ENCODE measurements at places on chromosomes 2 and 18.

GRCh38 chr2:150410809-150411208 lies 76.7 kb downstream of the RND3 start:
- no peak for DNase-seq

DNA sequence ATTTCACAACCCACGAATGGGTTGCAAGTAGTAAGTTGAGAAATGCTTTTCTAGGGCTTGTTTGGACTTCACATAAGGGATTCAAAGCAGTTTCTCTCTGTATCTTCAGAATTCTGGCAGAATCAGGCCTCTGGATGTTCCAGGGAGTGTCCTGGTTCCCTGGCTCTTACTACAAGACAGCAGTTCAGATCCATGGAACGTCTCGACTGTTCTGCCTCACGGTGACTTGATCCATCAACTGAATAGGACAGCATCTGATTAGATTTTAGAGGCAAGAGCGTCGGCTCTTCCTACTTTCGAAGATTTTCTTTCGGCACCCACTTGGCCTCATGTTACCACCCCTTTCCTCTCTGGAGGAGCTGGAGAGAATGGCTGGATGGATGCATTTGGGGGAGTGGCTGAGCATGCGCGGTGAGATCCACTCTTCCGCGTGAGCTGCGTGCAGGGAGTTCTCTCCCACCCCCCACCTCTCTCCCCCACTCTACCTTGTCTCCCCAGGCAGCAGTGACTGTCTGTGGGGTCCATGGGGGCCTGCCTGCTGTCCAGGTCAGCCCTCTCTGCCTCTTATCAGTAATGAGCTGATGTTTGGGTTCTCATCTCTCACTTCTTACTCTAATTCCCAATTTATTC lies 132.5 kb downstream of the VAPA start:
- no peak for DNase-seq

DNA sequence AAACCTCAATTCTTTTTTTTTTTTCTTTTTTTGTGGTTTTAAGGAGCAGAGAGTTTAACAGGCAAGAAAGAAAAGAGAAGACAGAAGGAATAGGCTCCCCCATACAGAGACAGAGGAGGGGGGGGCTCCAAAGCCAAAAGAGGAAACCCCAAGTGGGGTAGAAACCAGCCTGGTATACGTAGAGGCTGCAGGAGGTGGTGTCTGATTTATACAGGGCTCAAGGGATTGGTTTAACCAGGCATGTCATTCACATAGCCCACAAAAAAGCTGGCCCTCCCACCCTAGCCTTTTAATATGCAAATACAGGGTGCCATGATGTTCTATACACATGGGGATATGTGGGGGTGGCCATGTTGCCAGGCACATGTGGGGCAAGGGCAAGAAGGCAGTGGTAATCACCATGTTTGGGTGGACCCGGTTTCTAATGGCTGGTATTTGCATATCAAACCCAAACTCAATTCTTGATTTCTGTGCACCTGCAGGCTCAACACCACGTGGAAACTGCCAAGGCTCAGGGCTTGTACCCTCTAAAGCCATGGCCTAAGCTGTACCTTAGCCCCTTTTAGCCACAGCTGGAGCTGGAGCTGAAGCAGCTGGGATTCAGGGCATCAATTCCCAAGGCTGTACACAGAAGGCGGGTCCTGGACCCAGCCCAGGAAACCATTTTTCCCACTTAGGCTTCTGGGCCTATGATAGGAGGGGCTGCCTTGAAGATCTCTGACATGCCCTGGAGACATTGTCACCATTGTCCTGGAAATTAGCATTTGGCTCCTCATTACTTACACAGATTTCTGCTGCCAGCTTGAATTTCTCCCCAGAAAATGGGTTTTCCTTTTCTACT lies 170.3 kb downstream of the MAIP1 start:
- no peak for DNase-seq

GRCh38 chr2:143087033-143087432 lies 42.2 kb upstream of the ARHGAP15 start:
- no peak for DNase-seq

DNA sequence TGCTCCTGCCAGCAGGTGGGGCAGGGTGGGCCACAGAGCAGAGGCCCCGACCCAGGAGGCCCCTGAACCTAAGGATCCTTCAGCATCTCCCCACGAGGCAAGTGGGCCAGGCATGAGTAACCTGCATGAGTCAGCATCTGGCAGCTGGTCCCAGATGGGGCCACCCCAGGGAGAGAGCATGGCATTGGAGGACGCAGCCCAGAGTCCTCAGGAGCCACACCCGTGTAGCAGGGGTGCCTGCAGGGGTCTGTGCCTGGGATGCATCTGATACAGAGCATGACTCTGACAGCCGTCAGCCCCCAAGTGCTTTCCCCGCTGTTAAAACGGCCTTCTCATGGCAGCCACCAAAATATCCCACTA lies 185.6 kb upstream of the SALL3 start:
- DNase-seq, result no peak

- DNase-seq, result no peak
Measured at GRCh38 chr2:33911327-33911726, 312.2 kb upstream of the FAM98A start.

DNA sequence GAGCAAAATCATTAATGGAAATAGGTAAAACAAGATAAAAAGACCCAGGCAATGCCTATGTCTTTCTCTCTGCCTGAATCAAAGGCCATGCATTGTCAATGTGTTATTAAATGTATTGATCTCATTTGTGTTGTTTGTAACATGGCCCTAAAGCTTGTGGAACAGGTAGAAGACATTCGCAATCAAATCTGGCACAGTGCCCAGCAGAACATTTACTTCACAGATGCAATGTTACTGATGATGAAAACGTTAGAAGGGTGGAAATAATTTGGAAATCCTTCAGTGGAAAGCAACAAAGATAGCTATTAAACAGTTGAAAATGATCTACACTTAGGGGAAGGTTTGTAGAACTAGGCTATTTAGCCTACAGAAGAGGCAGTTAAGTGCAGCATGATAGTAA lies 368.2 kb downstream of the EPHA4 start:
- DNase-seq, result no peak

- no peak for DNase-seq
Measured at GRCh38 chr2:8307606-8308180, 374.2 kb upstream of the ID2 start.

DNA sequence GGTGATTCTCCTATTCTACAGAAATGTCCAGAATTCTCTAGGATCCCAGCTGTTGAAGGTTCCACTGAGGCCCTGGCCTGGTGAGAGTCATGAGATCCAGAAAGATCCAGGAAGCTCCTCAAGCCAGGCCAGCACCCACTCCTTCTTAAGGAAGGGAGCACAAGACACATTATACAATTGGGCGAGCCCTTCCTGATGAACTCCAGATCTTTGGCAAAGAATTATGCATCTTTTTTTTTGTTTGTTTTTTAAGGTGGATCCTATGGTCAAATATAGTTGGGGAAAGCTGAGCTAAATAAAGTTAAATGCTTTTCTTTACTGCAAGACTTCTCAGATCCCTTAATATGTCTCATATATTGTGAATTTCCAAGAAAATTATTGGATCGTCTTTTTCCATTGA lies 37.0 kb upstream of the LOXHD1 start:
- DNase-seq, result no peak

DNA sequence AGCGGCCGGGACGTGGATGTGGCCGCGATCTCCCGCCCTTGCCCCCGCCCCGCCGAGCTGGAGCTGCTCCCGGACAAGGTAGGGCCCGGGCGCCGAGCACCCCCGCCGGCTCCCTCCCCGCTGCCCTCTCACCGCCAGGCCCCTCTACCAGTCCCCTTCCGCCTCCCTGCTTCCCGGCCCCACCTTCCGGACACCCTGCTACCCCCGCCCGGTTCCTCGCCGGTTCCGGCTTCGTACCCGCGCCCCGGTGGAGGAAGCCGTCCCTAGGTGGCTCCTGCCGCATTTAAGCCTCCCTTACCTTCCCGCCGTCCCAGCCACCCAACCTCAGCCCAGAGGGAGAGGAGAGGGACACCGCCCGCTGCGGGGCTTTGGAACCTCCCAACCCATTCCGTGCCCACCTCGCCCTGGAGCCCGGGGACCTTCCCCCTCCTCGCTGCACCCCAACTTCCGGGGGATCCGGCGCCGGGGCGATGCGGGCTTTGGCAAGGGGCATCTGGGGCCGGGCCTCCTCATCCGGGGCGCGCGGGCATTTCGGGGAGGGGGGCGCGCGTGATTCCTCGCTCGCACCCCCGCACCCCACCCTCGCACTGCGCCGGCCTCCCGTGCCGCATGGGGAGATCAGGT lies 475 bp downstream of the B3GNT2 start:
- no peak for DNase-seq

- no peak for DNase-seq
Measured at GRCh38 chr2:72081451-72081850, 66.2 kb downstream of the CYP26B1 start.

DNA sequence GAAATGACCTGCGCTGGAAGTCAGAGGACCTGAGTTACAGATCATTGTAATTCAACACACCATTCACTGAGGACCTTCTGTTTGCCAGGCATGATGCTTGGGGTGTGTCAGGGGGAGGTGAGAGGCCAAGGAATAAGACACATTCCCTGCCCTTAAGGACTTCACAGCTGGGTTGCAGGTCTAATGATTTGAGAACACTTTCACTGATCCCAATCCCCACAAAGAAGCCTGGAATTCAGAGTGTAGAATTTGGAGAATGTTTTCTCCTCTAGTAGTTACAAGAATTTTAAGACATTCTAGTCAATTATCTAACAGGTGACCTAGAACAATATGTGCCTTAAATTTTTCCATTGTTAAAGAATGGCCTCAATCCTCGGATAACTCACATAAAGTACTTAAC lies 322.4 kb downstream of the TNS1 start:
- no peak for DNase-seq

DNA sequence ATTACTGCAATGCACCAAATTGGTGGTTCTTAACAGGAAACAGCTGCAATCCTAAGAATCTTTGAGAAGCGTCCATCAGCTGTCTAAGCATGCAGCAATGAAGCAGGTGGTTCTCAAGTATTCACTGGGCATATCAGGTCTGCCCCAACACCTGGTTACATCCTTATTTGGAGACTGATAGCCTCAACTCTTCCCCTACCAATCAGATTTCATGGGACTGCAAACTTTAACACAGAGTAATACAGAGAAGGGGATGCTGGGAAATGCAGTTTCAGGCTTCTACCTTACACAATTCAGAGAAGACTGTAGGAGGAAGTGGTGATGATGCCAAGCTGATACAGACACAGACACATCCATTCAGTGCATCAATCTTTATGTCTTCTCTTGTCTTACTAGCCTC lies 240.5 kb downstream of the BCL2 start:
- DNase-seq, result no peak

DNA sequence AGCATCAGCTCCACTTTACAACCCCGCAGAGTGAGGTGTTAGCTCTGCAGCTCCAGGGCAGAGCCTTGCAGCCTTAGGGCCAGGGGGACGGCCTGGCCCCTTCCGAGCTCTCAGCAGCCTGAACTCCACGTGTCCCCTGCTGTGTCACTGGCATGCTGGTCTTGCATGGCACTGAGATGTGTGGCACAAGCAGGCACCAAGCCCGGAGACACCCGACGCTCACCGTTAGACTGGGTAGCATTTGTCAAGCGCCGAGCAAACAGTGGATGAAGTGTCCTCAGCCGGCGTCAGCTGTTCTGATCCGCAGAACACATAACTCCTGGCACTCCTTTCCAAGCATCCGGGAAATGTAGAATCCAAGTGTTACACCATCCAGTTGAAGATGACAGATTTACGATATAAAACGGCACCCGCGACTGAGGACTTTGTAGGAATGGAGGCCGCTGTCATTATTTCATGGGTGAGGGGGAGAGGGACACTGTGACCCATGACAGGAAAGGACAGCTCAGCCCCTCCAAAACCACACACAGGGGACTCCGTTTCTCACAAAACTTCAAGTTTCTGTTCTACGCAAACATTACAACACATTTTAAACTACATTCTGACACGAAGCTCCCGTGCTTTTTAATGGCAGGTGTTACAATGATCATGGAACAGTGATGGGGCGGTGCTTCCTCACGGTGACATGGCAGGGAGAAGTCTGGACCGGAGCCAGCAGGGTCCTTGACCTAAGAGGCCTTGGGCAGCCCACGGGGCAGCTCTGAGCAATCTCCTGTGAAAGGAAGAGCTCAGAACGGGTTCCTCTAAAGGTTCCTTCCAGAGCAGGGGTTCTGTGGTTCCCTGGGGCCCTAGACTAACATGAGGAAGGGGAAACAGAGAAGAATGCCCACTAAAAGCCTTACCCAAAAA lies 89.4 kb downstream of the HDAC4 start:
- no peak for DNase-seq

GRCh38 chr18:43965691-43966090 lies 688.4 kb upstream of the SYT4 start:
- DNase-seq, result no peak

- no peak for DNase-seq
Measured at GRCh38 chr18:55425698-55426097, 162.3 kb downstream of the TCF4 start.

GRCh38 chr2:233068762-233069418 lies 8.7 kb downstream of the INPP5D start:
- DNase-seq, result no peak

GRCh38 chr18:616380-616995 lies 19.7 kb downstream of the CLUL1 start:
- peak; percentile 36 for DNase-seq

DNA sequence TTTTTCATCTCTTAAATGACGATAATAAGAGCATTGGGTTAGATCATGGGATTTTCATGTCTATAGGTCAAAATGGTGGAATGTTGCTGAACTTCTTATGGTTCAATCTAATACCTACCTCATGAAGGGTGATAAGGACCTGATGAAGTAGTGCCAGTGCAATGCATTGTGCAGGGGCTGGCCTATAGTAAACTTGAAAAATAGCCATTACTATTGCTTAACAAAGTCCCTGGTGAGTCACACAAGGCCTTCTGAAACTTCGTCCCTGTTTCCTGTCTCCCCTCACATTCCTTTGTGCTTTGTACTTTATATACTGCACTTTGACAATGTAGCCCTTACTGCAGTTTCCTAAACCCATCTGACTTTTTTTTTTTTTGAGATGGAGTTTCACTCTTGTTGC lies 515.9 kb downstream of the SLC4A3 start:
- peak; percentile 10 for DNase-seq

GRCh38 chr2:15517793-15518192 lies 43.3 kb downstream of the NBAS start:
- no peak for DNase-seq

DNA sequence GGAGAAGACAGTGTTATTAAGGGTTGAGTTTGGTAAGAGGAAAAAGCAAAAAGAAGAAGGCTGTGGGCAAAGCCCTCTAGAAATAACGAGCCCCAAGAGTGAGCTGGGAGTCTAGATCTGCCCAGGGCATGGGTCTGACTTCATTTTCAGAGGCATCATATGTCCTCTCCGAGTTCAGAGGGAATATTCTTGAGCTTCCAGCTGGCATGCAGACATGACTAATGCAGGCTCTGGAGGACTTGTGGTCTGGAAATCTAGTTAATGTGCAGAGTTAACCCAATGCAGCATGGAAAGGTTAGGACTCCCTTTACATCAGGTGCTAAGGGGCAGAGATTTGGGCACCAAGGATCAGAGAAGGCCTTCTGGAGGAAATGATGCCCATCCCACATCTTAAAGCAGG lies 7.3 kb downstream of the ACMSD start:
- peak; percentile 20 for DNase-seq

DNA sequence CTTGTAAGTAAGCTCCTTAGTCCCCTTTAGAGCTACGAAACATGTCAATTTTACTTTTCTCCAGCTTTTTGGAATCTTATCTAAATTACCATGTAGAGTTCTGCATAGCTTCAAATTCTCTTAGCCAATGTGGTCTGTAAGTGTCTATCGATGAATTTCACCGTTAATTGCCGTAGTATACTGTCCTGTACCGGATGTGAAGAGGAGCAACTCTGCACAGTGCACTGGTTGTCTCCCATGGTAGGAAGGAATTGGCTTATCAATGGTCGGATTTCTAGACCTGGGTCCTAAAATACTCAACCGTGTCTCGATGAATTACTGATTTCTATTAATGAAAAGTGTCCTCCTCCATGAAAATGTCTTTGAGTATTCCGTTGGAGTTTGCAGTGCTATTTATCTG lies 1.9 kb downstream of the NOP58 start:
- no peak for DNase-seq
